Diencephalon (tissue), 1 donor: ENCODE measurements at places on chromosomes 5 and 9. TPM values are rescaled to one million over a fixed set of nuclear protein-coding genes. Genes with fewer than 3 reads are reported as not detected.

The SPATA31A3 gene
- not detected for total RNA-seq

The HARS2 gene
- total RNA-seq = 28.1 TPM

The S100Z gene
- not detected for total RNA-seq

The ADCY2 gene
- 32.3 TPM for total RNA-seq

The TRIP13 gene
- 8.8 TPM for total RNA-seq

The FNIP1 gene
- total RNA-seq = 47.7 TPM

The CARD9 gene
- total RNA-seq = 2.3 TPM

The ADGRD2 gene
- total RNA-seq = 0.46 TPM

The PSMB7 gene
- 172 TPM for total RNA-seq

The TEX10 gene
- total RNA-seq = 37.1 TPM

The KLF9 gene
- 6.9 TPM for total RNA-seq

The PDGFRB gene
- total RNA-seq = 28.6 TPM

The IFNB1 gene
- not detected for total RNA-seq

The PCDHB16 gene
- 5.8 TPM for total RNA-seq
